ENCODE measurements at places on chromosomes 2 and 18.

GRCh38 chr2:143390171-143390570, 261.0 kb downstream of the ARHGAP15 start:
- no peaks in the 10 kb centered on the region for H3K4me1 ChIP-seq
- H3K27me3 ChIP-seq, result no peaks in the 10 kb centered on the region
- H3K27ac ChIP-seq, result no peak overlapping the region
- no peak for DNase-seq
- no peak overlapping the region for H3K4me3 ChIP-seq

DNA sequence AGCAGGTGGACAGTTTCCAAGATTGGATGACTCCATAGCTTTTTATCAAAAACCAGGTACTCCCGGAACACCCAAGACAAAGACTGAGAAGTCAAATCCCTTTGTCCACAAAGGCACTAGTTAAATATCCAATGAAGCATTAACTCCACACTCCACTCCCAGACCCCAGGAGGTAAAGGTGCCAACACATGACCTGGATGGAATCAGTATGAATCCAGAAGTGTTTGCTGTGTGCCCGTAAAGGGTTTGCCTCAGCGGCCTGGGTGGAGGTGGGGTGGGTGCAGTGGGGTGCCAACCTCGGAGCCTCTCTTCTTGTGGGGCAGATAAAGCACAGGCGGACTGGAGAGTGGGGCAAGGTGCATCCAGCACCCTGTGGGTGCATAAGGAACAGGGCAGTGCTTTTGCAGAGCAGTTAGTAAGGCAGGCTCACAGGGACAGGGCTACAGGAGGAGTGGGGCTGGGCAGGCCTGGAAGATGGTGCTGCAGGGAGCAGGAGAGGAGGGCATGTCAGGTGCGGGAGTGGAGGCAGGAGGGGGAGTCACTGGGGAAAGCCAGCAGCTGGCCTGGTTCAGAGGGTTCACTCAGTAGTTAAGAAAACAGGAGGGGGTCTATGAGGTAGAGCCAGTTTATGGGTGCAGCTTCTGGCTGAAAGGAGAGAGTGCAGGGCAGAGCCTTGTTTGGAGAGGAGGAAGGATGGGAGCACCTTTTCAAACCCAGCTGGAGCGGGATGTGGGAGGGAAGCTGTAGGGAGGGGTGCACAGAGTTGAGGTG, 208.4 kb upstream of the SMAD2 start:
- H3K4me1 ChIP-seq, result peaks cover 20% of the 10 kb centered on the region
- H3K36me3 ChIP-seq, result no peaks in the 10 kb centered on the region
- H3K27me3 ChIP-seq, result peaks cover 48% of the 10 kb centered on the region
- no peak overlapping the region for H3K27ac ChIP-seq

- H3K4me1 ChIP-seq, result peaks cover 4% of the 10 kb centered on the region
- H3K36me3 ChIP-seq, result no peaks in the 10 kb centered on the region
- no peaks in the 10 kb centered on the region for H3K27me3 ChIP-seq
Measured at GRCh38 chr18:26746398-26746797, 119.1 kb downstream of the AQP4 start.

GRCh38 chr2:101395545-101396315, 8.4 kb upstream of the CREG2 start:
- H3K4me1 ChIP-seq, result peaks cover 6% of the 10 kb centered on the region
- H3K36me3 ChIP-seq, result peaks cover 79% of the 10 kb centered on the region
- DNase-seq, result peak; percentile 28
- no peak overlapping the region for H3K4me3 ChIP-seq

DNA sequence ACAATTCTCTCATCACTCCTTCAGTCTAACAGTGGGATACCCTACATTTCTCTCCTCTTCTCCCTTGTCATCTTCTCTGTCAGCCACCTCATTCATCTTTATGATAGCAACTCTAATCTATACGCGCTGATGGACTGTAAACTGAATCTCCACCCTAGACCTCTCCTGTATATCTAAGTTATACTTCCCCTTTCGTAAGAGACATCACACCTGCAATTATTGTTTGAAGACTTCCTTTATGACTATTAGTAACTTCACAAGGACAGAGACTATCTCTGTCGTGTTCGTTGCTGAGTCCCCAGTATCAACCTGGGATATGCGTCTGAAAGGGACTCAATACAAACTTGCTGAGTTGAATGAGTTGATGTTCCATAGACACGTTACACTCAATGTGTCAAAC, 263.2 kb downstream of the IRS1 start:
- DNase-seq, result no peak
- no peaks in the 10 kb centered on the region for H3K4me1 ChIP-seq
- H3K27ac ChIP-seq, result no peak overlapping the region
- H3K36me3 ChIP-seq, result no peaks in the 10 kb centered on the region
- no peak overlapping the region for H3K4me3 ChIP-seq
- no peaks in the 10 kb centered on the region for H3K27me3 ChIP-seq

- DNase-seq, result no peak
- H3K4me1 ChIP-seq, result no peaks in the 10 kb centered on the region
- no peak overlapping the region for H3K27ac ChIP-seq
- H3K4me3 ChIP-seq, result no peak overlapping the region
- H3K27me3 ChIP-seq, result no peaks in the 10 kb centered on the region
Measured at GRCh38 chr18:77560341-77560992, 310.8 kb downstream of the GALR1 start.

DNA sequence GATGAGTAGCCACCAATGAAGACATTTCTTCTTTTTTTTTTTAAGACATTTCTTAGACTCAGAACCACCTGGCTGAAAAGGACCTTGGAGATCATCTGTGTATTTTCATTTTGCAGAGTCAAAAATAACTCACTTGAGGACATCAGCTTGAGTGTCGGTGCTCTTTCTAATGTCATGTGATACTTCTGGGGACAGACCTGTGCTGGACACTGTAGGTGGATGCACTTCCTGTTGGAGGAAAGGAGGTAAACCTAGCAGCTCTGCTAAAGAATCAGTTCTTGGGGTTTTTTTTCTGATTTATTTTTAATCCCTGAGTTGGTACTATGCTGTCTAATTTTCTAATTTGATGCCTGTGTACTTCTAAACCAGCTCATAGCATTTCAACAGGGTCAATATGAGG, 283.9 kb upstream of the CRIM1 start:
- no peak overlapping the region for H3K27ac ChIP-seq
- H3K36me3 ChIP-seq, result no peaks in the 10 kb centered on the region
- no peaks in the 10 kb centered on the region for H3K27me3 ChIP-seq
- DNase-seq, result no peak
- no peak overlapping the region for H3K4me3 ChIP-seq

DNA sequence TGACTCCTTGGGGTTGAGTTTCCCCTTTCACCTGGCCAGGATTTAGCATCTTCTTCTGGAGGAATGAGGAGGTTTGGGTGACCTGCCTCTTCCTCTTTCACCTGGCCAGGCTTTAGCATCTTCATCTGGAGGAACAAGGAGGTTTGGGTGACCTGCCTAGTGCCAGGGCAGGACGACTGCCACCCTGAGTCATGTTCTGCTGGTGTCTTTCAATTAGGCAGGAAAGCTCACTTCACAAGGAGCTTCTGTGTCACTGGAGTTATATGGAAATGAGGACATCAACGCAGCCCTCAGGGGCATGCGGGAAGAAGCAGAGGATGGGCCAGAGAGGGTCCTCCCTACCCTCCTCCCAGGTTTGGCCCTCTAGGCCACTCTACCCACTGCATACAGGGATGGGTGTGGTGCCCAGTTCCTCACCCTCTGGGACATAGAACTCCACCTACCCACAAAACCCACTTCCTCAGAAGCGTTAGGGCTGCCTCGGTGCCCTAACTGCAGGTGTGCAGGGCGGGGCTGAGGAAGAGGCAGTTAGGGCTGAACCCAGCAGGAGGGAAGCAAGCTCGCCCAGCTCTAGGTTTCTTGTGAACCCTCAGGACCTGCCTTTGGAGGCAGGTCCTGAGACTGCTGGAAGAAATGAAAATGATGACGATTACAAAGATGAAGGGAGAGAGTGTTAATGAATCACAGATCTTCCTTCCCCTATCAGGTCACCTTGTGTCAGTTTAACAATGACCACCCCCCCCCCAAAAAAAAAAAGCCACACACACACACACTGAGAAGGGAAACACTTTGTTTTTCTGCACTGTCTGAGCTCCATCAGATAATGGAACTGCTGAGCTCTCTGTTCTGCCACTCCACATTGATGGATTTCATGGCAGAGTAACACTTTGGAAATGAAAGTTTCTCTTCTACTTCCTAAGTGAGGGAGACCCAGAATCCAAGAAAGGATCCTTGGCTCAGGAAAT, 71.0 kb downstream of the ARL4C start:
- DNase-seq, result no peak
- no peak overlapping the region for H3K27ac ChIP-seq
- no peak overlapping the region for H3K4me3 ChIP-seq
- H3K36me3 ChIP-seq, result no peaks in the 10 kb centered on the region
- H3K4me1 ChIP-seq, result peaks cover 15% of the 10 kb centered on the region

- no peaks in the 10 kb centered on the region for H3K4me1 ChIP-seq
- no peak overlapping the region for H3K4me3 ChIP-seq
Measured at GRCh38 chr2:174553811-174554493, 43.7 kb downstream of the WIPF1 start.

GRCh38 chr18:53541924-53542323, 682.5 kb downstream of the MBD2 start:
- no peaks in the 10 kb centered on the region for H3K4me1 ChIP-seq
- H3K36me3 ChIP-seq, result no peaks in the 10 kb centered on the region
- no peaks in the 10 kb centered on the region for H3K27me3 ChIP-seq
- H3K27ac ChIP-seq, result no peak overlapping the region
- H3K4me3 ChIP-seq, result no peak overlapping the region
- no peak for DNase-seq

GRCh38 chr2:219182331-219183150, 4.5 kb downstream of the RETREG2 start:
- DNase-seq, result no peak
- no peak overlapping the region for H3K27ac ChIP-seq
- peaks cover 8% of the 10 kb centered on the region for H3K4me1 ChIP-seq
- peaks cover 72% of the 10 kb centered on the region for H3K36me3 ChIP-seq
- H3K4me3 ChIP-seq, result no peak overlapping the region
- no peaks in the 10 kb centered on the region for H3K27me3 ChIP-seq
